ENCODE measurements at places on chromosomes 11 and 22. TPM values are rescaled to one million over a fixed set of nuclear protein-coding genes. Genes with fewer than 3 reads are reported as not detected.

PNPLA5 gene
- polyA plus RNA-seq: not detected

SOX6 gene
- polyA plus RNA-seq: 0.51 TPM

NUDT8 gene
- 29.6 TPM for polyA plus RNA-seq

HTR3B gene
- polyA plus RNA-seq: not detected

CLCF1 gene
- polyA plus RNA-seq: 6.5 TPM

ATG13 gene
- polyA plus RNA-seq: 48.5 TPM

RCOR2 gene
- polyA plus RNA-seq: 2.4 TPM

TSPAN32 gene
- polyA plus RNA-seq: not detected

GLYATL1 gene
- polyA plus RNA-seq: not detected

MMP27 gene
- polyA plus RNA-seq: not detected

SLC22A8 gene
- polyA plus RNA-seq: not detected

BCL2L13 gene
- polyA plus RNA-seq: 35.9 TPM

MYRF gene
- 6.4 TPM for polyA plus RNA-seq
